ENCODE measurements at places on chromosomes 4 and X.

GRCh38 chr4:106695501-106696262 lies 327.1 kb upstream of the GIMD1 start:
- DNase-seq = no peak

DNA sequence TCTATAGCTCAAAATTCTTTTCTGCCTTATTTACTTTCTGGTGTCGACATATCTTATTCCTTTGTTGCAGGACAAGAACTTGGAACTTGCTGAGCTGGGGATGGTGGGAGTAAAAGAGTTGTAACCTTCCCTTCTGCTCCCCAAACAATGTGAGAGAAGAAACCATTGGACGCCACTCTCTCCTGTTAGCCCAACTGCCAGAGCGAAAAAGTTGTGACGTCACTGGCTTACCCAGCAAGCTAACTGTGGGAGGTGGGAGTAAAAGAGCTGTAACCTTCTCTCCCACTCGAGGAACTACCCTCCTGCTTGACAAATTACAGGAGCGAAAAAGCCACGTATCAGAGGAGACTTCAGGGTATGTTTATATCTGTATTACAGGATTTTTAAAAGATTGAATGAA lies 90.0 kb upstream of the PCDH10 start:
- DNase-seq = no peak

DNA sequence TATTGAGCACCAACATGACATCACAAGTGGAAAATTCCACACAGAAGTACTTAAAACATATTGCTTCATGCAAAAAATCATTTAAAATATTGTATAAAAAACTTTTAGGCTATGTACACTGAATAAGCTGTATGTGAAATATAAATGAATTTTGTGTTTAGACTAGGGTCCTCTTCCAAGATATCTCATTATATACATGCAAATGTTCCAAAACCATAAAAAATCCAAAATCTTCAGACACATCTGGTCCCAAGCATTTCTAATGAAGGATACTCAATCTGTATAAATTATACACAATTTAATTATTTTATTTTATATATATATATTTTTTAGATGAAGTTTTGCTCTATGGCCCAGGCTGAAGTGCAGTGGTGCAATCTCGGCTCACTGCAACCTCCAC lies 10.1 kb upstream of the GSX2 start:
- no peak for DNase-seq

DNA sequence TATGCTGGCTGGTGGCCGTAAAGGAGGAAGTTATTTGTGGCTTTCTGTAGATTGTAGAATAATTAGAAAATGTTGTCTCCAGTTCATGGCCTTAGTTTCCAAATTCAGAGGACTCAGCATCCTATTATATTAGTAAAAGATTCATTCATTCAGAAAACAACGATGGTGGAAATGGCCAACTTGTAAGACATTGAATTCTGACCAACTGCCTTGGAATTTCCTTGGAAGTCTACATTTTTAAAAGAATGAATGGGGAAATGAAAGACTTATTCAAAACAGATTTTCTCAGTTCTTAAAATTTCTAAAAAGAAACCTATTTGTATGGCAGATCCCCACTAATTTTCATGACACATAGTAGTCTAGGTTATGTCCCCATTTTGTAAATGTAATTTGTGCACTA lies 561.5 kb downstream of the ANKRD50 start:
- DNase-seq = no peak

GRCh38 chr4:130025701-130026100 lies 929.7 kb downstream of the C4orf33 start:
- no peak for DNase-seq

GRCh38 chr4:52366621-52367020 lies 292.5 kb downstream of the USP46 start:
- no peak for DNase-seq

- DNase-seq = no peak
Observed at GRCh38 chrX:120825146-120825545, 50.5 kb downstream of the CT47B1 start.

DNA sequence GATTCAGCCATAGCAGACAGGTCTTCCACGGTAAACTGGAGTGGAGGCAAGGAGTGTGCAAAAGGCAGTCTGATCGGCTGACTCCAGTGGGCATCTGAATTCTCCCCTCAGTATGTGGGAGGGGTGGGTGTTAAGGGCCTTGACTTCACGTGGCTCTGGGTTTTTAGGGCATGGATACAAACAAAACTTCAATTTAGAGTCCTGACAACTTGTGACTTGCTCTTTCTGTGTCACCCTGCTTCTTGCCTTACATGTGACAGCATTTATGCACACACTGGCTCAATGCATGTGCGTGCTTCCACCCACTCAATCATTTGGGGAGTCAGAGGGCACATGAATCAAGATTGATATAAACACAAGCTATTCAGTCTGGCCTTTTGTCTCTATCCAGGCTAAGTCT lies 17.5 kb downstream of the PLP1 start:
- DNase-seq = no peak

DNA sequence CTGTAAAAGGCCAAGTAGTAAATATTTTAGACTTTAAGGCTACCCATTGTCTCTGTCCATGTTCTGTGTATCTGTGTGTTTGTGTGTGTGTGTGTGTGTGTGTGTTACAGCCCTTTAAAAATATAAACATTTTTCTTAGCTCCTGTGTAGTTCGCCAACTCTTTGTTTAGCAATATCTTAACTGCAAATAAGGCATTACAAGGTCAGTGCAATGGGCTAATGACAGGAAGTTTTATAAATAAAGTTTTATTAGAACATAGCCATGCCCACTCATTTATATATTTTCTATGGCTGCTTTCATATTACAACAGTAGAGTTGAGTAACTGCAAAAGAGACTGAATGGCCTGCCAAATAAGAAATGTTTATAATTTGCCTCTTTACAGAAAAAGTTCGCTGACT lies 5.9 kb upstream of the SLC7A11 start:
- DNase-seq = no peak

- DNase-seq = no peak
Observed at GRCh38 chrX:38081909-38082308, 75.6 kb downstream of the SYTL5 start.

DNA sequence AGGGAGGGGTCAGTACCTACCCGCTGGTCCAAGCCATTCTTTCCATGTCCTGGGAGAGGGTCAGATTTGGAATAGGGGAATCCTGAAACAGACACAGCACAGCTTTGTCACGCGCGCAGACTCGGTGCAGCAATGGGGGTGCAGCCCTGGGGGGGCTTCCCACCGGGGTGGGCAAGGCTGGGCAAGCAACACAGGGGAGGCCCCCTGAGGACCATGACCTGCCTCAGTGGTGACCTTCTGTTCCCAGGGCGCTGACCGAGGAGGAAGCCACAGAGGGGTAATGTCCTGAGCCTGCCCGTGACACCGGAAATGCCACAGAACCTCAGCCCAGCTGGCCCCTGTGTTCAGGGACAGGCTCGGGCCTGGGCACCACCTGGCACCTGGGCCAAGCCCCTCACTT lies 53.2 kb upstream of the AFAP1 start:
- DNase-seq = no peak

DNA sequence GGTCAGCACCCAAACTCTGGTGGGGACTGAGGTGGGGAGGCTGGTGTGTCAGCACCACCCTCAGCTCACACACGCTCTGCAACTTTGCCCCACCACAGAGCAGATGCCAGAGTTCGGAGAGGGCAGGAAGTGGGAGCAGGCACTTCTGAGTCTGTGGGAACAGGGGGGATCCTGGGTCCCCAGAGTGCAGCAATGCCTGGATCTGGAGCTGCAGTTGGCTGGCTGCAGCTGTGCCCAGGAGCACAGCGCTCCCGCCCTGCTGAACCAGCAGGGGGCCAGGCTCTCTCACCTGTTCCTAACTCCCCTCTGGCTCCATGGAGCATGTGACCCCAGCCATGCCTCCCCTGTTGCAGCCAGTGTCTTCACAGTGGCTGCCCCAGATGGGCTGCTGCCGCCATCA lies 252.4 kb downstream of the SPOCK3 start:
- no peak for DNase-seq

- no peak for DNase-seq
Observed at GRCh38 chrX:104118765-104119164, 6.4 kb downstream of the ZCCHC18 start.

GRCh38 chrX:34072906-34073305 lies 59.2 kb downstream of the FAM47A start:
- DNase-seq = no peak

DNA sequence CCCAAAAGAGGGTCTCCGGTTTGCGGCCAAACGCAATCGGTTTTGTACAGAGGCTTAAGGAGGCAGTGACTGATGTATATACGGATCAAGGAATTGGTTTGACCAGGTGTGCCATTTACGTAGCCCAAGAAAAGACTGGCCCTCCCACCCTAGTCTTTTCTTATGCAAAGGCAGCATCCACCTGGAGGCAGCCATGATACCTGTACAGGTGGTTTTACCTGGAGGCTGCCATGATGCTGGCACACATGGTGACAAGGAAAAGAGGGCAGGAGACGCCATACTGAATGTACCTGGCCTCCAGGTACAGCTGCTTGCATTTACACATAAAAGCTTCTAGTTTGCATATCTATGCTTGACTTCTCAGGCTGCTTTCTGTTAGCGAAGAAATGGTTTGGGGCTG lies 917.7 kb upstream of the INTU start:
- DNase-seq = no peak

DNA sequence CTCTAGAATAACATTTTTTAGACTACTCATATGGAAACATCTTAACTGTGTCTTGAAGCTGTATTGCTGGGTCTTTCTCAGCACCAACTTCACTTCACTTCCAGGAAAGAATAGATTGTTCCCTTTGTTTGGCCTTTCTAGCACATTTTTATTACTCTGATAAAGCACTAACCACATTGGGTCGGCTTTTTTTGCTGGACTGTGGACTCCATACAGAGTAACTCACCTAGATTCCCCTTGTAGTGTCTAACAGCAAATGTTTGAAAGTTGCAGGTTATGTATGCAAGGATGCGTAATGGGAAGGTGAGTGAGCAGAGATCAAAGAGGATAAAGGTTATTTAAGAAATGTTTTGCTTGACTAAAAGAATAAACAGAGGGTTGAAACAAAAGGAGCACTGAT lies 101.2 kb downstream of the MMRN1 start:
- DNase-seq = no peak

DNA sequence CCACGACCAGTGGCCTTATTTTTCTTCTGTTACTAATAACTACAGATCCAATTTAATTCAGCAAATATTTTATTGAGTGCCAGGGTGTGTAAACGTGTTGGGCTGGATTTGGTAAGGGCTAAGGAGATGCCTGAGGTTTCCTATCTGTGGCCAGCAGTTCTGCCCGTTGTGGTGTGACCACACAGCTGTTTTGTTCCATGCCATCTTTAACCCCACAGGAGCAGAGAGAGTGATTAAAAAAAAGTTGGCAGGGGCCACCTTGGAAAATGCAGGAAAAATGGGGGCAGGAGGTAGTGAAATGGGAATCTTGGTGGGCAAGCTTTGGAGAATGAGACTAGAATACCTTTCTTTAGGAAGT lies 1.1 kb downstream of the PLAC8 start:
- DNase-seq = no peak

- no peak for DNase-seq
Observed at GRCh38 chr4:54090404-54090803, 9.6 kb upstream of the GSX2 start.

GRCh38 chr4:142016031-142016430 lies 379.6 kb downstream of the IL15 start:
- no peak for DNase-seq

DNA sequence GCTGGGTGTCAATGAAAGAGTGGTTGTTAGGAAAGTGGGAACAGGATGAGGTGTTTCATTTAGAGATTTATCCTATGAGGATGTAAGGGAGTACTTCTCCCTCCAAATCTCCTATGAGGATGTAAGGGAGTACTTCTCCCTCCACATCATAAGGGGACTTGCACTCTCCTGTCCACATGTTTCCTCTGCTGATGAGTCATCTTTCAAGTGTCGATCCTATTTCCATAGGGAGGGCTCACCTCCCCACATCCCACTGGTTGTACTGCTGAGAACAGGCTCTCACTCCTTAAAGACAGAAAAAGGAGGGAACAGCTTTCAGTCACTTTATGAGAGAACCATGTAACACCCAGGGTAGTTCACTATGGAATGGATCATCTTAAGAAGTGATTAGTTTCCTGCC lies 65.0 kb downstream of the INPP4B start:
- no peak for DNase-seq

GRCh38 chr4:155665054-155665453 lies 1.6 kb upstream of the GUCY1A1 start:
- DNase-seq = no peak

GRCh38 chrX:38857736-38858523 lies 56.7 kb downstream of the MID1IP1 start:
- DNase-seq = no peak
